Central memory CD4-positive, alpha-beta T cell (primary cell): ENCODE measurements at places on chromosomes 3 and 15.
A peak's percentile ranks its signal among the peaks of the same experiment; 100 is the strongest.

DNA sequence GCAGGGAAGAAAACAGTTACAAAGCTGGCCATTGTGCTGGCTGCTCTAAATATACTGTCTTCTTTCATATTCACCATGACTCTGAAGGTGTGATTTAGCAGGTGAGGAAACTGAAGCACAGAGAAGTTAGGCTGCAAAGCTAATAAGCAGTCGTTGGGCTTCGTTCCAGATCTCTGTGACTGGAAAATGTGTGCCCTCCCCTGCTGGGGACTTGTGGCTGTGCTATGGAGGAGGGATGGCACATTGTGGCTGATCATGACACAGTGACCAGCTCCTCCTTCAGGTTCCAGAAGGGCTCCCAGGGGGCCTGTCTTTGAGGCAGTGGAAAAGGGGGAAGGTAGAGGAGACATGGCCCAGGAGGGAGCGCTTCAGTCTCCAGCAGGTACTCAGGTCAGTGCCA lies 19.2 kb downstream of the PXK start:
- no peak for DNase-seq

DNA sequence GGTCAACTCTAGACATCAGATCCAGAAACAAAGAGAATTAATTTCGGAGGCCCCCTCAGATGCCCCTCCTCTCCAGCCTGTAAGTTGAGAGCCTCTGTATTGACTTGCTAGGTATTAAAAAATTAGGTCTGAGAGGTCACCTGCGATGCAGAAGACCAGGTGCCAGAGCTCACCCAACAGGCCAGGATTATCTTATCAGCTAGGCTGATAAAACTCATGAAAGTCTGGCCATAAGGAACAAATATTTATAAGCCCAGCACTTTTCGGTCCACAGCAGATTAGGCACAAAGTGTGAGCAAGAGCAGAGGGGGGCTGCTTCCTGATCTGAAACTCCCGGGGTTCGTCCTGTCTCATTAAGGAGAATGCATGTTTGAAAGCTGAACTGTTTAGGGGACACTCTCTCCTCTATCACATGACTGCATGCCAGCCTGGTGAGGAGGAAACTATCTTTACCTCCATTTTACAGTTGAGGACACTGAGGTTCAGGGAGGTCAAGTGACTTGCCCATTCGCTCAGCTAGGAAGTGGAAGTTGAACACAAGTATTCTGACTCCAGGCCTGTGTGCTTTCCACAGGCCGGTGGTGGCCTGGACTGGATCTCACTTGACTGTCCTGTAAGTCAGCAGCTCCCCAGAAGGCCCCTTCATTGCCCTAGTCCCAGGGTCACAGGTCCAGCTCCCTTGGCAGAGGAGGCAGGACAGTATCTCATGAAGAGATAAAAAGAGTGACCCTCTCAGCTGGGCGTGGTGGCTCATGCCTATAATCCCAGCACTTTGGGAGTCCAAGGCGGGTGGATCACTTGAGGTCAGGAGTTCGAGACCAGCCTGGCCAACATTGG lies 39.6 kb upstream of the MAGEF1 start:
- DNase-seq = no peak

DNA sequence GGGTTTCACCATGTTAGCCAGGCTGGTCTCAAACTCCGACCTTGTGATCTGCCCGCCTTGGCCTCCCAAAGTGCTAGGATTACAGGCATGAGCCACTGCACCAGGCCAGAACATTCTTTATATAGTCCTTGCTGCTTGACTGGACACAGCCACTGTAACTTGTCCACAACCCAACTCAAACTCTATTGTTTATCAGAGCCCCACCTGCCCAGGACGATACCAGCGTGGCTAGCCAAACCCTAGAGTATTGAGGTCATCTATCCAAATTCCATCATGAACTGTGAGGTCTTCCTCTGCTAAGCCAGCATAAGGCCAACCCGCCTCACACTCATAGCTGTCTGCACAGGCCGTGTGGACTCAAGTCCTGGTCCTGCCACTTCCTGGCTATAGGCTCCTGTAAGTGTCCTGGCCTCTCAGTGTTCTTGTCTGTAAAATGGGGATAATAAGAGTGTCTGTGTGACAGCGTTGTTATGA lies 63.9 kb downstream of the DAPK2 start:
- no peak for DNase-seq

DNA sequence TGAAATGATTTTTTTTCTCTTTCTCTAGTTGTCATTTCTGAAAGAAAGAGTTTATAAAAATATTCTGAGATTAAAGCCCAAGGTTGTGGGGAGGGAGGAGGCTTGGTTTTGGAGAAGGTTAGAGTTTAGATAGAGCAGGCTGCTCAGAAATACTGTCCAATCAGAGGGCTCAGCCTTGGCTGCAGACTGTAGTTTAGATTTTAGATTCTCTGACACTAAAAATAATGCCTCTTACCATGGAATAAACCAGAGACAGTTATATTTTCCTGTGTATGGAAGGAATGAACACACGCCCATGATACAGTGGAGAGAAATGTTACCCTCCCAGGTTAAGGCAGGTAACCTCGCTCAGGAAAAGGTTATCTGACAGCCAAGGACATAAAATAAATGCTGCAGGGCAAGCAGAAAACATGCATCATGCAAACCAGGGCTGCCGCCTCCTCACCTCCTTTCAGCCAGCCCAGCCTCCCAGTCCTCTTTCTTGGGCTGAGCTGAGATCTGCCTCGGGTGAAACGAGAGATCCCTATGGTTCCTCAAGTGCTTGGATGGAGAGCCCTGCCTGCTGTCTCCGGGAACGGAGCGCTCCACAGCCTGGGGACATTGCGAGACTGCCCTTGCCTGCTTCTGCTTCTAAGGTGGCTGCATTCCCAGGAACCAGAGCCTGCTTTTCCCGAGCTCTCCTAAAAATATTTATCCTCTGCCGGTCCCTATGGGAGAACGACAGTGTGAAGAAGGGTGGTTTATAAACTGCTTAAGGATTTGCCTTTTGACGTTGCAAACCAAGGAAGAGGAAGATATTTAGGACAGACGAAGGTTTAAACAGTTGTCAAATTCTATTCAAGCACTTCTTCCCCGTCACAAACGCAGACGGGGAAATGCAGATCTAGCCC lies 848 bp downstream of the NCEH1 start:
- no peak for DNase-seq

DNA sequence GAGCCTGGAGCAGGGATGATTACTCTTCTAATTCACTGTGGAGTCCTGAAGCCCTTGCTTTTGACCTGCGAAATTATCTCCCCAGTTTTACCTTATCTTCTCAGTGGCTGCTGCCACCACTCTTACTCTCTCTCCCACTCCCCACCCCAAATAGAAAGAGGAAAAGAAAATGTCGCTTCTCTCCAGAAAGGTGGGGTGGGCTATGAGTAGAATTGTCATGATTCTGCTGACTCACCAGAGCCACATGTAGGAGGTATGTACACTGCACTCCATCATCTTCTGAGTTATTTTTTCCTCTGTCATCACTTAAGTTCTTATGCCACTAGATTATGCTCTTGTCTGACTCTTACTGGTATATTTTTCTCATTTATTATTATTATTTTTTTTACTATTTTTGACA lies 43.9 kb upstream of the TMEM158 start:
- no peak for DNase-seq

DNA sequence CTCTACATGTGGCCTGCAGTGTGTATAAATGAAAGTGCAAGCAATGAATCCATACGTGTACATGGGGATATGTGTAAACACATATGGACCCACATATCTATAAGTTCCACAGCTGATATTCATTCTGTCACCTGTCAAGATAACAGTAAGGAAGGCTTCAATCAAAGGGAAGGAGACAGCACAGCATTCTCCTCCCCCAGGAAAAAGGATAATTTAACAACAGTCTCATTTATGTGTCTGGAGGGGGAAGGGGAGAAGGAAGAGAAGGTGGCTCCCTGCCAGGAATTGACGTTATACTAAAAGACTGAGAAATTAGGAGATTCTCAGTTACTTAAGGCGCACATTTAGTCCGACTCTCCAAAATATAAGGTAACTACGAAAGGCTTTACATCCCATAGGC lies 345.9 kb downstream of the FOXP1 start:
- DNase-seq = no peak

DNA sequence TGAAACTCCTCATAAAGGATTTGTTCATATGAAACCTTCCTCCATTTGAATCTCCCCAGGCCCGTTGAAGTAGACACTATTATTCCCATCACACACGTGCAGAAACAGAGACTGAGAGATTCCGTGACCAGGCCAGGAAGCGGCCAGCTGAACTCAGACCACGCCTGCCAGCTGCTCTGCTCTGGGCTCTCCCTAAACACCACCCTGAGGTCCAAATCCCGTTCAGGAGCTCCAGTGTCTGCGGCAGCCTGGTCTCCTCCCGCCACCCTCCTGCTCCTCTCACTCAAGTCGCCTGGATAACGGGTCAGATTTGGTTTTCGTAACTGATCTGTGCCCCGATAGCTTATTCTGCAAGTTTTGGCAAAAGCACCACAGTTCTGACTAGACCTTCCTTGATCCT lies 53.6 kb upstream of the SNRPA1 start:
- DNase-seq = no peak

- DNase-seq = peak; percentile 41
Measured at GRCh38 chr15:90530250-90531051, 728 bp downstream of the CRTC3 start.

GRCh38 chr3:106510206-106510605 lies 641.4 kb upstream of the CBLB start:
- DNase-seq = no peak

- DNase-seq = no peak
Measured at GRCh38 chr3:69776920-69777581, 37.8 kb downstream of the MITF start.

- DNase-seq = no peak
Measured at GRCh38 chr3:40398346-40398745, 11.4 kb downstream of the ENTPD3 start.

DNA sequence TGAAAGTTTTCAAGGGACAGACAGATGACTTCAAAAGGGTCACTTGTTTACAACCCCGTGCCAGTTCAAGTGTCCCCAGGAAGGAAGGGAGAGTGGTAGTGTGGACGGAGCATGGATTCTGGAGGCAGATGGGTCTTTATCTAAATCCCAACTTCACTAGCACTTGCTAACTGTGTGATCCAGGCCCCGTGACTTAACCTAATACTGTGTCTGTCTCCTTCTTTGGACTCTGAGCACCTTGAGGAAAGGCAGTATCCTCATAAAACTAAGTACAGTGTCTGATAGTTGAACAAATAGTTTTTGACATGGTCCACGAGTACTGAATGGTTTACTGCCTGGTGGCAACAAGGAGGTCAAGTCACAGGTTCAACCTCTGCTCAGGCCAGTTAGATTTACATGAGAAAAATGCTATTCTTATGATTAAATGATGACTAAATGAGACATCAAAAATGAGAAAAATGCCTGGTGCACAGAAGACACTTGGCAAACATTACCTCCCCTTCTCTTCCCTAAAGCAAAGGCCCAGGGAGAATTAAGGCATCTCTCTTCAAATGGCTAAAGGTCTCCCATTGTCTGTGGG lies 48.9 kb downstream of the ABCC5 start:
- no peak for DNase-seq

GRCh38 chr15:36506733-36507356 lies 72.6 kb upstream of the CDIN1 start:
- DNase-seq = no peak

GRCh38 chr3:138254216-138254615 lies 67.1 kb downstream of the ARMC8 start:
- no peak for DNase-seq

- DNase-seq = no peak
Measured at GRCh38 chr3:27596334-27596841, 112.2 kb upstream of the SLC4A7 start.

- DNase-seq = no peak
Measured at GRCh38 chr15:79990997-79991334, 20.0 kb upstream of the BCL2A1 start.

GRCh38 chr3:176351408-176351807 lies 845.9 kb downstream of the TBL1XR1 start:
- DNase-seq = no peak

DNA sequence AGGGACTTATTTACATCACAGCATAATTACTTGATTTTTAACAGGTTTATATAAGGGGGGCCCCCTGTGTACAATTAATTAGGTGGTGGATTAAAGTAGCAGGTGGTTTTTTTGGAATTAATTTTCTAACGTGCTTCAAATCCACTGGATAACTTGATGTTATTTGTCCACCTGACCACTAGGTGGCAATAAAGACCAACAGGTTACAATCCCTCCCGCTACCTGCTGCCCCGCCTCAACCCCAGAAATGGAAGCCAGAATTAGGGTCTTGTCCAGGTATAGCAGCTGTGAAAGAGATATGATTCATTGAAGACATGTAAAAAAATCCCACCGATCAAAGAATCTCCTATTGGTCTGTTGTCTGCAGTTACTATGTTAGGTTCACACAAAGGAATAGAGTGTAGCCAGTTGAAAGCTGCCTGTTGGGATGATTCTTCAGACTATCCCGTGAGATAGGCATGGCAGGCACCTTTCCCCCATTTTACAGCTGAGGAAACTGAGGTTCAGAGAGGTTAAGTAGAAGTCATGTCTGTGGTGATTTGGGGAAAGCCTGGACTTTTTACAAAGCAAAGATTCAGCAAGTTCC lies 44.0 kb downstream of the MFSD1 start:
- peak; percentile 34 for DNase-seq
